ENCODE measurements at places on chromosomes 2 and 18.

DNA sequence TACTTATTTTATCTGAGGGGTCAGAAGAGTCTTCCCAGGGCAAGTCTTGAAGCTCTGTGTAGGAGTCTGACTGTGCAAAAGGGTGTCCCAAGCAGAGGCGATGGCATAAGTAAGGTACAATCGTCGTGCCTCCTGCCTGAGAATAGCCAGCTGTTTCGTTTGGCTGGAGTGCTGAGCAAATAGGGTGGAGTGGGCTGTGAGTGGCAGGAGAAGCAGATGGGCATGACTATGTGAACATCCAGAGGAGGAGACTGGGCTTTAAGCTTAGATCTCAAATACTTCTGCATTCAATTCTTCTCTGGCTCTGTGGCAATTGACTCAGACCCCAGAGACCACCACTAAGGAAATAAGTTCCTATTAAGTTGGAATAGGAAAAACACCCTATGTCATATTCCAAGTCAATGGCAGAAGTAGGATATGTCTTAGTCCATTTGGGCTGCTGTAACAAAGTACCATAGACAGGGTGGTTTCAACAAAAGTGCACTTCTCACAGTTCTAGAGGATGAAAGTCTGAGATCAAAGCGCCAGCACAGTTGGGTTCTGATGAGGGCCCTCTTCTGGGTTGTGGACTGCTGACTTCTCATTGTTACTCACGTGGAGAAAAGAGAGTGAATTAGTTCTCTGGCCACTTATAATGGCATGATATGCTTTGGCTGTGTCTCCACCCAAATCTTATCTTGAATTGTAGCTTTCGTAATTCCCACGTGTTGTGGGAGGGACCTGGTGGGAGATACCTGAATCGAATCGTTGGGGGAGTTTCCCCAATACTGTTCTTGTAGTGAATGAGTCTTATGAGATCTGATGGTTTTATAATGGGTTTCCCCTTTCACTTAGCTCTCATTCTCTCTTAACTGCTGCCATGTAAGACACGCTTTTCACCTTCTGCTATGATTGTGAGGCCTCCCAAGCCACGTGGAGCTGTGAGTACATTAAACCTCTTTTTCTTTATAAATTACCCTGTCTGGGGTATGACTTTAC is 120.2 kb downstream of the LPIN1 start:
- DNase-seq: no peak

DNA sequence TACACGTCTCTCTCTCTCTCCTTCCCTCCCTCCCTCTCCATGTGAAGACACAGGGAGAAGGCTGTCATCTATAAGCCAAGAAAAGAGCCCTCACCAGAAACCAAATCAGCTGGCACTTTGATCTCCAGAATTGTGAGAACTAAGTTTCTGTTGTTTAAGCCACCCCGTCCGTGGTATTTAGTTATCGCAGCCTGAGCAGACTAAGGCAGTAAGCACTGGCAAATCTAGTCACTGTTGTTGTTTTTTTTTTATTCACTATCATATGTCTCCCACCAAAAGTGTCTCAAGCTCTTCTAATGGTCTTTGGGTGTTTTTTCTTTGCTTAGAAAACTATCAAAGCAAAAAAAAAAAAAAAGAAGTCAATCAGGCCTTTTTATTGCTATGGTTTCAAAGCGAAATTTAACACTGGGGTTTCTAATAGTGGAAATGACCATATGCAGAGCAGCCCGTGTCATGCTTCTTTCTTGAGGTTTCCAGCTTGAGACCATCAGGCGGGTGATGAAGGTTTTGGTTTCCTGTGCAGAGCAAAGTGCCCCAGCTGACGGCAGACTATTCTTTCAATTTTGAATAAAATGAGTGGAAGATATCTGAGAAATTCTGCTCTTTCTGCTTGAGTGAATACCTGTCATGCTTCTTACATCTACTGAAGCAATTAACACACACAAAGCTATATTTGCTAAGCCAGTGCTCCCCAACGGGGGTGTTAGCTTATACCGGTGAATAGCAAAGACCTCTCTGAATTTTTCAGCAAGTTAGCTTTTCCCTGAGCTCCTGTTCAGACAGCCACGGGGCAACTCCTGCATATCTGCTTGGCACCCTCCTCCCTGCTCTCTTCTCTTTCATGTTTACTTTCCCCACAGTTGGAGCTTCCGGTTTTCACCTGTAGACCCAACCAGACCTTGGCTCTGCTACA is 394.1 kb upstream of the ATP5MC3 start:
- DNase-seq: no peak

DNA sequence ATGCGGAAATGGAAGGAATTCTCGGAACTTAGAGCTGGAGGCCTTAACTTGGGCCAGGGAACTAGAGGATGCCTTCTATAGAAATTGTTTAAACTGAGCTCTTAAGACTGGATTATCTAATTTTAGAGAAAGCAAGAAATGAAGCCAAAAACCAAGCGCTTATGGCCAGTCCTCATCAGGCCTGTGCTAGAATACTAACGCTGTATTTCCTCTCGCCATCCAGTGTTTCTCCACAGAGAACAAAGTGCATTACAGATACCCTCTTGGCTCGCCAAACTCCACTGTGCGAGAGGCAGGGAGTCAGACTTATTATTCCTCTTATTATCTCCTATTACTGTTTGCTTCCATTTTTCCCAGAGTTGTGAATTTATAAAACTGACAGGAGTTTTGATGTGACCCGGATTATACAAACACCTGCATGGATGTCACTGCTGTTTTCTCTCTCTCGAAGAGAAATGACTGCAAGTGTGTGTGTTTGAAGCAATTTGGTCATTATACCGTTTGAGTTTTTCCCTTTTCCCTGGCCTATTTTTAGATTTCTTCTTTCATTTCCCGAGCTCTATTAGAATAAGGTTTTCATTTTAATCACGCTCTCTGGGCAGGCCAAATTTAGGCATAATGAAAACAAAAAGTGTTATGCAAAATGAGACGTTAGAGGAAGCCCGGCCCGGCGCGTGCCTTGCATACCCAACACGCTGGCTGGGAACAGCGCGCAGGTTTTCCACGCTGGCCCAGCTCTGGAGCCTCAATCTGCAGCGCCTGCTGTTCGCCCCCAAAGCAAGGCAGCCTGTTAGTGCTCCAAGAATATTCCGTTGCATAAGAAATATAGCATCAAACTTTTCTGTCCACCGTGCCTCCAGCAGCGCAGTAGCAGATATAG is 103.3 kb downstream of the ALK start:
- DNase-seq: no peak

DNA sequence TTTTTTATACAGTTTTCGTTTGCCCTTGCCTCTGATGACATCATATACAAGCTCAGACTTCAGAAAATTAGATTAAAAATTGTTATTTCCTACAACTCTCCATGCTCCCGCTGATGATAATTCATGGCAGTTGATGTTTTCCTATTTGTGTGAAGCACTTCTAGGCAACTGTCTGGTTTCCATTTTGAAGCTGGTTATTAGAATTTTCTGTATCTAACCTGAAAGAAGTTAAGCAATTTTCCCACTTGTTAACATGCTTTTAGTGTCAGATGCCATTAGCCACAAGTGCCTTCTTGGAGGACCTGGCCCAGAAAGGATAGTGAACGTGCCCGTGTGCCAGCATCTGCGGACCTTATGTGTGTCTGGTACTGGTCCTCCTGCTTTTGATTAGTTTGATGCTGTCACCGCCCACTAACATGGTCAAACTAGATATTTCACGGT is 347.6 kb upstream of the RAB12 start:
- DNase-seq: no peak

- no peak for DNase-seq
Measured at GRCh38 chr2:62144689-62145477, 51.0 kb upstream of the B3GNT2 start.

DNA sequence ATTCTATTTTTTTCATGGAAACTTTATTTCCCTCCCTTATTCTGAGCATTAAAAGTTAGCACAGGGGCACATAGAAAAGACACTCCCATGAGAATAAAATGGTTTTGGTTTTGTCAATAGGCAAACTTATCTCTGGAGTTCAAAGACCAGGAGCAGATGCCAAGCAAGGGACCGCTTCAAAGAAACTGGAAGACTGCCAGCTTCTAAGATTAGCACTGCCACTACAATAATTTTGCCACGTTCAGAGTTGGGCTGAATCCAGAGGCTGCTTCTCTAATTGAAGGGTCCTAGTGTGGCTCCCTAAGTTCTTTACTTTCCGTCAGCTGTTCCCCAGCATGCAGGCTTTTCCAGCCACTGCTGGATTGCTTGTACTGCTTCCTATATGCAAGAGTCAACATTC is 681.0 kb upstream of the GCFC2 start:
- no peak for DNase-seq

- DNase-seq: no peak
Measured at GRCh38 chr2:219995991-219996765, 368.7 kb downstream of the SLC4A3 start.

DNA sequence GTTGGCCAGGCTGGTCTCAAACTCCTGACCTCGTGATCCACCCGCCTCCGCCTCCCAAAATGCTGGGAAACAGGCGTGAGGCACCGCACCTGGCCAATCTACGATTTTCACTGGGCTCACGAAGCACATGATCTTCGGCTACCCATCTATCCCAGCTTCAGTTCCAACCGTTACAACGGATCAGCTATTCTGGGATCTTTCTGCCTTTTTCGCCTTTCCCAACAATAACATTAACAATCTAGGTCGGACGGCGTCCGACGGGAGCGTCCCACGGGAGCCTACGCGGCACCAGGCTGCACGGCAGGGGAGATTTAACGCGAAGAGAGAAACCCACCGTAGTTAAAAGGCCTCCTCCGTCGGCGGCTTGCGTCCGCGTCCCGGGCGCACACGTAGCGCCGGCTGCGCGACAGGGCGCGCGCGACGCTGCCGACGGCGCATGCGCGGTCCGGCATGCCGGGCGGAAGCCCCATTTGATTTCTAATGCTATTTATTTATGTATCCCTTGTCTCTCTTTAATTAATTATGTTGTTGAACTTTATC is at the start of gene MSL3B:
Gene MSL3B (minus strand): TSS at position 394 of the 540 bp plus-strand sequence.
- peak; percentile 77 for DNase-seq

- DNase-seq: no peak
Measured at GRCh38 chr2:111923276-111923804, 24.9 kb downstream of the MERTK start.

DNA sequence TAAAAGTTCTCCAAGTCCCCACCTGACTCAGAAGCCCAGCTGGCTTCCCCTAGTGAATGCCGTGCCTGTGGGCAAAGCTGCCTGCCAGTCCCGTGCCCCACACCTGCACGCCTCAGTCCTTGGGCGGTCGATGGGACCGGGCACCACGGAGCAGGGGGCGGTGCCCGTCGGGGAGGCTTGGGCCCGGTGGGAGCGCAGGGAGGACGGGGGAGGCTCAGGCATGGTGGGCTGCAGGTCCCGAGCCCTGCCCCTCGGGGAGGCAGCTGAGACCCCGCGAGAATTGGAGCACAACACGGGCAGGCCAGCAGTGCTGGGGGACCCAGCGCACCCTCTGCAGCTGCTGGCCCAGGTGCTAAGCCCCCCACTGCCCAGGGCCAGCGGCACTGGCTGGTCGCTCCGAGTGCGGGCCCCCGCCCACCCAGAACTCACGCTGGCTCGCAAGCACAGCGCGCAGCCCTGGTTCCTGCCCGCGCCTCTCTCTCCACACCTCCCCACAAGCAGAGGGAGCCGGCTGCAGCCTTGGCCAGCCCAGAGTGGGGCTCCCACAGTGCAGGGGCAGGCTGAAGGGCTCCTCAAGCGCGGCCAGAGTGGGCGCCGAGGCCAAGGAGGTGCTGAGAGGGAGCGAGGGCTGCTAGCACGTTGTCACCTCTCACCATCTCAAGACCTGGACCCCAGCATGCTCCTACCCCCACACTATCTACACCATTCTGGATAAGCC is 215.5 kb downstream of the TNS1 start:
- DNase-seq: no peak

DNA sequence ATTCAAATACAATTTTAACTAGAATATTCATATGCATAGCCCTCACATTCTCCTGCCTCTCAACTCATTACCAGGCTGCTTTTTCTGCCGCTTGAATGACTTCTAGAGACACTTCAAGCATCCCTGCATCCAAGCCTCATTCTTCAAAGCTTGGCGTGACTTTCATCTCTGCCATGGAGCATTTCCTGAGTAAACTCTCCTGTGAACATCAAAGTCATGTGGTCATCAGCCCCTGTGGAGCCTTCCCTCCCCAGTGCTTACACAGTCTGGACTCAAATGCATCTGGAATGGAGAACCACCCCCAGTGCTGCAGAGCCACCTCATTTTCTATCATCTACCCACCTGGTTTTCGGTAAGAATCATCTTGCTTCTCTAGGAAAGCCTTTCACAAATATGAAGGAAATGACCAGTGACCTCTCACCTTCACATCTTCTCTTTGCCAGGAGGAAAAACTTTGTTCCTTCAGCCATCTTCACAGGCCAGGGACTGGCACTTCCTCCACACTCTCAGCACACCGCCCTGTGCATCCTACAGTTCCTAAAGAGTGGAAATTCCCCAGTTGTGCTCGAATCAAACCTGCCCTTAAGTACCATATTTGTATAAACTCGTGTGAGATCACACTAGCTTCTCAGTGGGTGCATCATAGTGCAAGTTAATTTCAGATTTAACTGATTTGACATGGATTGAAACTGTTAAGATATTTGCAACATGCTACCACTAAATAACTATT is 116.4 kb downstream of the COL6A3 start:
- no peak for DNase-seq

DNA sequence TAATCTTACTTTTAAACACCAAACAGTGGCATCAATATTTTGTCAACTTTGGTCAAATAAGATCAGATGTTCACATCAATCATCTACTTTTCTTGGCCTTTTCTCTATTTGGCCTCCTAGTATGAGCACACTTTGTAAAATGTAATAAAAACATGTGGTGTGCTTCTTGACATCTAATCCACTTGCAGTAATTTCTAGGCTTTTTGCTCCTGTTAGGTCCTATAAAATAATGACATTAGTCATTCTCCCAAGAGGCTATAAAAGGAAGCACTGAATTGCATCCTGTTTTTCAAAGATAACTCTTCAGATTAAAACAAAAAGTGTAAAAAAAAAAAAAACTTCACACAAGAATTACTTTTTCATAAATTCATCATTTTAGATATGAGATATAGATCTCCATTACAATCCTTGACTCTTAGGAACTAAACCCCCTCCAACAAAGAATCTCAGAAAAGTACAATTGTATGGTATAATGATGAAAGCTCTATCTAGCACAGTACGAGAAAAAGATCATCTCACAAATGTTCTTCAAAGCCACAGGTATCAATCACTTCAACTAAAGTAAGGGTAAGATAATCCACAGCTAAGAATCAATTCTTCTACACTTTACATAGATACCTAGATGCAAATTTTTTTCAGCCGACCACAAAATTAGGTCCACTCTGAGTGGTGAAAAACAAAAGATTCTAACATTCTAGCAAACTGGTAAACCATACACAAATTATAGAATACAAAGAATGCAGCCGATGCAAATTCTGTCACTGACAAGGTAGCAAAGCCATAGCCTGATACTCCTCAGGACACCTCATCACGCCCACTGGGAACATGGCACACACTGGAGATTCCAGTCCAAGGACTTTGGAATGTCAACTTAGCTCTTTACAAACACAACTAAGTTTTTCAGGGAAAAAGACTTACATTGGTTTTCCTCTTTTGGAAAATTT is 2.7 kb downstream of the BCL2 start:
- no peak for DNase-seq

GRCh38 chr2:59184276-59185020 is 943.3 kb upstream of the FANCL start:
- no peak for DNase-seq
